Activated T-helper 17 cell treated with anti-CD3 and anti-CD28 coated beads, Interleukin-2, amount 50 U/mL, for 72 hours (primary cell): ENCODE measurements at places on chromosomes 6 and 20. TPM values are rescaled to one million over a fixed set of nuclear protein-coding genes. Genes with fewer than 3 reads are reported as not detected.
A peak's percentile ranks its signal among the peaks of the same experiment; 100 is the strongest.

DNA sequence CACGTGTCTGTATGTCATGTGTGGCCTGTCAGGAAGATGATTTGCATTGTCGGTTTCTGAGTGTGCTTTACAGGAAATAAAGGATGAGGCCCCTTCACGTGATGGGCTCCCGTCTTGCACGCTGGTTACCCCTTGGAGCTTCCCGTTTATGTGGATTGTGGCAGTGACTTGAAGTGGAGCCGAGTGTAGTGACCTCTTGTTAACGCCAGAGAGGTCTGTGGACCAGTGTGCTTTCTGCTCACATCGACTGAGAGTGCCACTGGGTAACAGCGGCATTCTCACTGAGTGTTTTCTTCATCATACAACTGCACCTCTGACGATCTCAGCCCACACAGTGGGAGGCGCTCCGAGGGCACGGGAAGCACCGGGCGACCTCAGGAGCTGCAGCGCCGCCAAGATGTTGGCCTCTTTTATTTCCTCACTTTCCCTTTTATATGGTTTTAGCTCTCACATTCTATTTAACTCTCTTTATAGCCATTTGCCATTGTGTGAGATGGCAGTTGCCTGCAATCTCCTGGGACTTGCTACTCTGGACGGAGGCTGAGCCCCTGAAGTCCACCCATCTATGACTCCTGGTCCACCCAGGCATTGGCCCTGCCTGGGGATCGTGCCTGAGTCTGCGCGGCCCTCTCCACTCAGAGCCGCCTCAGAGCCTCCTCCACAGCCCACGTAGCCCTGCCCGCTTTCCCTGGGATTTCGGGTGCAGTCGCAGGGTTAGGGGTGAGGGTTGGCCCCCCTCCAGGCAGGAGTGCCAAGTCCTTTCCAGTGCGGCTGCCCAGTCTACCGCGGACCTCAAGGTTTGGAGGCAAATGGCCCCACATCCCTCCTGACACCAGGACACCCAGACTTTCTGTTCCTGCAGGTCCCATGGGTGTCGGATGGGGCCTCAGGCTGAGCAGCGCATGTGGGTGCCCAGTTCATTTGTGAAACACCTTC lies 238.9 kb downstream of the ERMARD start:
- no peaks in the 10 kb centered on the region for H3K36me3 ChIP-seq
- no peaks in the 10 kb centered on the region for H3K27me3 ChIP-seq
- peaks cover 13% of the 10 kb centered on the region for H3K4me1 ChIP-seq
- H3K4me3 ChIP-seq: peak overlapping the region; percentile 48
- H3K27ac ChIP-seq: no peak overlapping the region

DNA sequence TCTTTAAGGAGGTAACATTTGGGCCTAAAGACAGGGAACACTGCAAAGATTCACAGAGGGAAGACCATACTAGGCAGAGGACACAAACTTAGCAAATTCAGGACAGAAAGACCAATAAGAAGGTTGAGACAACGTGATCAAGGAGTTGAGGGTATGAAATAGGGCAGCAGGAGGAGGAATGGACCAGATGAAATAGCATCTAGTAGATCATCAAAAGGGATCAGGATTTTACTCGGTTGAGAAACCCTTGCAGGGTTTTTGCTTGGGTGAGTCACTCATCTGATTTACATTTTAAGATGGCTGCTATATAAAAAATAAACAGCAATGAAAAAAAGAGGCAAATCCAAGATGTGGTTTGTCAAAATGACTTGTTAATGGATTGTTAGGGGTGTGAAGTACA lies 4.7 kb downstream of the BCLAF1 start:
- no peaks in the 10 kb centered on the region for H3K27me3 ChIP-seq
- H3K36me3 ChIP-seq: peaks cover 95% of the 10 kb centered on the region
- H3K4me3 ChIP-seq: peak overlapping the region; percentile 99
- no peak for ATAC-seq

DNA sequence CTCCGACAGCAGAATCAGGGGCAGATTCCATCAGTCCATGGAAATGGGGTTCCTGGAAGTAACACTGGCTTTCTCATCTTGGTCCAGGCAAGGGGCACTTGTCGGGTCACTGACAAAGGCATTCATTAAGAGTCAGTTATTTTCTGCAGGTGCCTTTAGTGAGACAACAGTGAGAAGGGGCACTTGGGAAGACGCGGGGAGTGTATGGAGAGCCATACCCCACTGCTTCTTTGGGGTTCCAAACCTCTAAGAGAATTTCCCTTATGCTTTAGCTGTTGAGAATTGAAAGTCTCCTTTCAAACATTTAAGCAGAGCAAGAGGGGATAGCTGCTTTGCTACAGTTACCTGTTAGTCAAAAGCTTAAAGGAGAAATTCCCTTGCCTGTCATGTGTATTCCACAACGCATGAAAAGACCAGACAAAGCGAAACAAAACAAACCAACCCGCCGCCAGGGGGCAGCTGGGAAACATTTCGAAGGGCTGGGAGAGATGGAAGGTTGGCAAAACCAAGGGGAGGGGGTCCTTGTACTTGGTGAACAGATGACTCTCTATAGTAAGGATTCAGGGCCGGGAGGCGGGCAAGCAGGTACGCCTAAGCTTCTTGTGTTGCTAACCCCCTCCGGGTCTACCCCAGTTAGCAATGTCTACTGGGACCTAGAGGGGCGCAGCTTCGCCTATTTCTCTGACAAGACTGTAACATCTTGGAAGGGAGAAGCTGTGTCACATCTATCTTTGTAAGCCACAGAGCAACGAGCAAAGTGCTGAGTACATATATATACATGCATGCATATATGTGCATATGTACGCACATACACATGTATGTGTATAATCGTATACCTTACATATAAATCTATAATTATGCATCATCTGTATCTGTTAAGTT lies 474.9 kb upstream of the AGPAT4 start:
- H3K27me3 ChIP-seq: peaks cover 3% of the 10 kb centered on the region
- no peak for ATAC-seq
- H3K4me3 ChIP-seq: no peak overlapping the region
- no peaks in the 10 kb centered on the region for H3K4me1 ChIP-seq
- H3K27ac ChIP-seq: no peak overlapping the region

- no peaks in the 10 kb centered on the region for H3K4me1 ChIP-seq
- H3K27me3 ChIP-seq: peaks cover 16% of the 10 kb centered on the region
- H3K27ac ChIP-seq: no peak overlapping the region
- no peak for ATAC-seq
Observed at GRCh38 chr6:136956590-136957544, 34.8 kb downstream of the SLC35D3 start.

- no peaks in the 10 kb centered on the region for H3K36me3 ChIP-seq
- H3K4me3 ChIP-seq: no peak overlapping the region
- no peak for ATAC-seq
- no peaks in the 10 kb centered on the region for H3K27me3 ChIP-seq
Observed at GRCh38 chr6:8707956-8708772, 272.8 kb upstream of the SLC35B3 start.

DNA sequence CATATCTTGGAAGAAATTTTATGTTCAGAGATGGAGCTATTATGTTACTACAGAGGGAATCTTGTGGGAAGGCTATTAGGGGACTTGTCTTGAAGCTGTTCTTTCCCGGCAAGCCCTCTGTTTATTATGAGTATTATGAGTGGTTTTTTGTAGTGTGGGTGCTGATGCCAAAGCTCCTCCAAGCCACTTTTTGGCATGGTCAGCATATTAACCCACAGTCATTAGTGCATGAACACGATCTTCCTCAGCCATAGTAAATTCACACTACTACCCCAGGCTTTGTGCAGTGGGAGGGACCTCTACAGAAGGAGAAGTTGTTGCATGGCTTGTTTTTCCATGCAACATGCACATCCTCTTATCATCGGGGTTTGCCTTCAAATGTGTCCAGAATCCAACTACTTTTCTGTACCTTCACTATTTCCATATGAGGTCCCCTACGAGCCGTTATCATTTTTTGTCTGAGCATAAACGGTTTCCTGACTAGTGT lies 6.5 kb upstream of the BMP6 start:
- no peak overlapping the region for H3K27ac ChIP-seq
- H3K4me1 ChIP-seq: no peaks in the 10 kb centered on the region

GRCh38 chr6:34791701-34792604 lies at the start of gene BLTP3A:
Gene BLTP3A (plus strand): TSS chr6:34792083. CDS start chr6:34792251, 168 bp downstream.
- H3K4me1 ChIP-seq: peaks cover 10% of the 10 kb centered on the region
- peak; percentile 95 for ATAC-seq
- H3K27ac ChIP-seq: peak within 1 kb of the TSS; percentile 98
- H3K27me3 ChIP-seq: no peaks in the 10 kb centered on the region
- peaks cover 5% of the 10 kb centered on the region for H3K36me3 ChIP-seq

- no peak overlapping the region for H3K27ac ChIP-seq
- no peaks in the 10 kb centered on the region for H3K4me1 ChIP-seq
- no peak for ATAC-seq
- H3K27me3 ChIP-seq: no peaks in the 10 kb centered on the region
Observed at GRCh38 chr6:22886650-22887581, 317.6 kb downstream of the HDGFL1 start.

GRCh38 chr6:116145803-116146675 lies 20.1 kb upstream of the COL10A1 start:
- ATAC-seq: no peak
- H3K4me1 ChIP-seq: no peaks in the 10 kb centered on the region

GRCh38 chr6:142246960-142247359 lies 54.8 kb upstream of the ADGRG6 start:
- no peaks in the 10 kb centered on the region for H3K36me3 ChIP-seq
- H3K27me3 ChIP-seq: peaks cover 13% of the 10 kb centered on the region
- no peak overlapping the region for H3K27ac ChIP-seq
- ATAC-seq: no peak
- no peak overlapping the region for H3K4me3 ChIP-seq

GRCh38 chr6:45552536-45552935 lies 174.8 kb upstream of the SUPT3H start:
- peaks cover 39% of the 10 kb centered on the region for H3K36me3 ChIP-seq
- peaks cover 26% of the 10 kb centered on the region for H3K4me1 ChIP-seq
- peak; percentile 14 for ATAC-seq
- no peak overlapping the region for H3K27ac ChIP-seq

DNA sequence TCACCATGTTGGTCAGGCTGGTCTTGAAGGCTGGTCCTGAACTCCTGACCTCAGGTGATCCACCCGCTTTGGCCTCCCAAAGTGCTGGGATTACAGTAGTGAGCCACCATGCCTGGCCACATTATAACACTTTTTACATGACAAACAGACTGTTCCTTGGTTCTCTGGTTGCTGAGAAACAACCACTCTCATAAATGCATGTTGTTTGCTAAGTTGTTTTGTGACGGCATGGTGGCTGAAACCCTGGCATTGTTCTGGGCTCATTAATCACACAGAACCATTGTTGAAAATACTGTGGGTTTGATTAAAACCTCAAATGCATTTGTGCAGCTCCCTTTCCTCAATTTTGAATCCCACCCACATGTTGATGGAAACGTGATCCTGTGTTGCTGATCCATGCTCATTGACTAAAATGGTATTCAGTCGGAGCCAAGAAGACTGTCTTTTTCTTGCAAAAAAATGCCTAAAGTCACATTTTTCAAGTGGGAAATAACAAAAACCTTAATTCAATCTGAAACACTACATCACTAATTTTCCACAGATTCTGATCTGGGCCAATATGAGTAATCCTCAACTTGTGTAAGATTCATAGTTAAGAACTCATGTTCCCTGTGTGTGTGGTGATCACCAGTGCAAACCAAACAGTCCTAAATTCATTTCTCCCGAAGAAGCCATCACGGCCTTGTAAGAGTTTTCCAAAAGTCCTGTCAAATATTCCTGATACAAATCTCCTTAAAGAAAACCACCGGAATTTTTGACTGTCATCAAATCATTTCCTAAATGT lies 132.8 kb downstream of the FNDC1 start:
- H3K27ac ChIP-seq: no peak overlapping the region
- H3K4me3 ChIP-seq: no peak overlapping the region
- no peak for ATAC-seq
- H3K36me3 ChIP-seq: no peaks in the 10 kb centered on the region

GRCh38 chr6:21115111-21115510 lies 478.4 kb upstream of the SOX4 start:
- no peak overlapping the region for H3K4me3 ChIP-seq
- no peaks in the 10 kb centered on the region for H3K4me1 ChIP-seq
- ATAC-seq: no peak
- no peaks in the 10 kb centered on the region for H3K27me3 ChIP-seq

DNA sequence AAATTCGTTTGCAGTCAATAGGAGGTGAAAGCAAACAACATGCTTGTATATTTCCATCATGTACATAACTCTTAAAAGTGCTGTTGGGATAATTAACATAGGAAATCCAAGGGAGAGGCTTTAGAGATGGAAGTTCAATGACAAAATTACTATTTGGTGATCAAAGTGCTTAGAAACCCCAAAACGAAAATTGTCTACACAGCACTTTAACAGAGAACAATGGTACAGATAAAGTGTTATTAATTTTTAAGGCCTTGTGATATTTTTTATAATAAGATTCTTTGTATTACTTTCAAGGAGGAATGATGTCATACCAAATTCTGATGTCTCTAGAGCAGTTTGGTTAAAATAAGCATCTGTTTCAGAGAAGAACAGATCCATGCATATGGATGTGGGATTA lies 406.3 kb downstream of the EPHA7 start:
- H3K27ac ChIP-seq: no peak overlapping the region
- H3K27me3 ChIP-seq: no peaks in the 10 kb centered on the region
- no peak overlapping the region for H3K4me3 ChIP-seq

DNA sequence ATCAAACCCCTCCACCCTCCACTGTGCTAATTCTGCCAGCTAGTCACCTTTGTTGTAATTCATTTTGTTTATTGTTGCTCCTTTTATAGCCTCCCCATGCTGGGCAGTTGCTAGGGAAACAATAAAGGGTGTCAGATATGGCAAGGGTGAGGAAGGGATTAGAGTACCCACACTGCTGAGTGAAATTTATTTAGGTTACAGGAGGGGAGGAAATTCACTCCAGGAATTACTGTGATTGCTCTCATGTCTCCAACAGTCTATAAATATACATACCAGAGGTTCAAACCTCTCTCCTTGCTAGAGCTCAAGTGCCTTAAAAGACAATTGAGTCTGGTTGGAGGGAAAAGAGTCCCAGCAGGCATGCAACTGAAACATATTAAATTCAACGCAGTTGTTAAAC lies 90.6 kb upstream of the ADGRF1 start:
- no peak for ATAC-seq
- H3K27ac ChIP-seq: no peak overlapping the region
- no peaks in the 10 kb centered on the region for H3K36me3 ChIP-seq

DNA sequence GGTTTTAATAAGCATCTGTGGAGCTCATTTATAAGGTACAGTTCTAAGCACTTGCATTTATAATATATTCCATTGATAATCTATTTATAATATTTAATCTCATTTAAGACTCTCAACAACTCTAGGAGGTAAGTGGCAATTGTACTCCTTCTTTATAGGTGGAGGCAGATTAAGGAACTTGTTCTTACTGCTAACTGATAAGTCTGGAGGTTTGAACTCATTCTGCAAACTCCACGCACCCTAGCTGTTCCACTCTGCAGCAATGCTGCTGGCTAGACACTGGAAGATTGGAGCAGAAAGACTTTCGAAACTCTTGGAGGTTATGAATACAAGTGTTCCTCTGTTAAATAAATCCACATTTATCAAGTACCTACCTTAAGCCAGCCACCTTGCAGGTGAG lies 793 bp upstream of the HDAC2 start:
- H3K27me3 ChIP-seq: no peaks in the 10 kb centered on the region
- peaks cover 6% of the 10 kb centered on the region for H3K36me3 ChIP-seq
- ATAC-seq: no peak
- H3K4me3 ChIP-seq: peak overlapping the region; percentile 98

Gene KCNG1
- total RNA-seq: 0.28 TPM

Gene CFAP206
- total RNA-seq: not detected

Gene TBX18
- not detected for total RNA-seq

Gene WASF1
- 3.1 TPM for total RNA-seq

Gene SEL1L2
- not detected for total RNA-seq

Gene PIM1
- 403 TPM for total RNA-seq

Gene FHL5
- not detected for total RNA-seq

Gene GSTA4
- total RNA-seq: 5.2 TPM

Gene SMOC2
- not detected for total RNA-seq

Gene TAAR6
- not detected for total RNA-seq

Gene CDSN
- total RNA-seq: not detected

Gene CFB
- total RNA-seq: not detected
